ENCODE measurements at places on chromosomes 4 and X.

- DNase-seq = no peak
These were observed 101.1 kb upstream of the FUNDC1 start for GRCh38 chrX:44643723-44644122.

- DNase-seq = no peak
These were observed 25.8 kb downstream of the RGS12 start for GRCh38 chr4:3318561-3319021.

GRCh38 chr4:3690551-3691152 is 75.5 kb upstream of the ADRA2C start:
- no peak for DNase-seq

GRCh38 chr4:151934766-151935165 is 174.0 kb upstream of the GATB start:
- no peak for DNase-seq

GRCh38 chrX:153688071-153688470 is 345 bp downstream of the SLC6A8 start:
- no peak for DNase-seq

GRCh38 chr4:138542191-138542776 is 300.1 kb upstream of the SLC7A11 start:
- DNase-seq = no peak

DNA sequence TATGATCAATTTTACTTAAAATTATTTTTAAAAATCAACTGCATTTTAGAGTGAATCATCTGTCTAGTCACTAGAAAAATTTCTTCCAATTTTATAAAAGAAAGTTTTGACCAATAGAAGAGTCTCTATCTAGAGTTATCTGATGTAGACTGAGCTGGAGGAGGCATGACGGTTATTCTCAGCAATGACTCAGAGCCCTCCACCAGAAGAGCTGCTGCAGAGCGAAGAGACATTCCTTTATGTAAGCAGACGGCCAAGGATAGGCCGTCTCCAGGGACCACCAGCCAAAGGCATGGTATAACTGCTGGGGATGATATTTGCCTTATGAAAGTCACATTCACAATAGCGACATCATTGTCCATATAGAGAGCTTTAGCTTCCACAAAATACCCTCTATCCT is 23.0 kb downstream of the LDB2 start:
- peak; percentile 68 for DNase-seq

- DNase-seq = no peak
These were observed 30.6 kb downstream of the SUPT20HL2 start for GRCh38 chrX:24283127-24283794.

- no peak for DNase-seq
These were observed 1222.4 kb upstream of the PRKX start for GRCh38 chrX:4935846-4936245.
